Endothelial cell of umbilical vein (primary cell): ENCODE measurements at places on chromosomes 4 and X. TPM values are rescaled to one million over a fixed set of nuclear protein-coding genes. Genes with fewer than 3 reads are reported as not detected.

The CNOT6L gene
- 60.7 and 66.8 TPM in 2 replicates for total RNA-seq

The RBMX2 gene
- total RNA-seq = 21.1 and 21.9 TPM in 2 replicates

The JAKMIP1 gene
- total RNA-seq = not detected in 2 replicates

The CPZ gene
- not detected in 2 replicates for total RNA-seq

The G6PD gene
- 159 and 161 TPM in 2 replicates for total RNA-seq

The CFP gene
- 1.00 and 1.9 TPM in 2 replicates for total RNA-seq

The MTTP gene
- not detected in 2 replicates for total RNA-seq

The MID2 gene
- total RNA-seq = 23.0 and 25.3 TPM in 2 replicates

The SSX2B gene
- not detected in 2 replicates for total RNA-seq

The SLC49A3 gene
- 5.0 and 11.5 TPM in 2 replicates for total RNA-seq

The TSPAN7 gene
- 4.2 and 5.2 TPM in 2 replicates for total RNA-seq

The ZAR1 gene
- total RNA-seq = not detected in 2 replicates

The CT45A5 gene
- not detected in 2 replicates for total RNA-seq

The SPANXA2 gene
- total RNA-seq = not detected in 2 replicates

The GRID2 gene
- total RNA-seq = not detected in 2 replicates

The DUSP9 gene
- total RNA-seq = 0.35 TPM in 1 of 2 replicates, not detected in the other

The VSIG1 gene
- total RNA-seq = 2.1 and 2.6 TPM in 2 replicates

The PDCL2 gene
- total RNA-seq = not detected in 2 replicates

The PABPC1L2A gene
- not detected in 2 replicates for total RNA-seq

The ZNF275 gene
- 8.5 and 11.0 TPM in 2 replicates for total RNA-seq

The CC2D2A gene
- 13.2 and 22.4 TPM in 2 replicates for total RNA-seq

The CLDN22 gene
- total RNA-seq = not detected in 2 replicates

The PPP1R2C gene
- total RNA-seq = not detected in 2 replicates

The XAGE1B gene
- not detected in 2 replicates for total RNA-seq

The SUPT20HL2 gene
- not detected in 2 replicates for total RNA-seq

The BTK gene
- total RNA-seq = 0.13 TPM in 1 of 2 replicates, not detected in the other

The PDE5A gene
- total RNA-seq = 2.3 and 3.2 TPM in 2 replicates

The CSN1S1 gene
- total RNA-seq = not detected in 2 replicates

The GUCY1B1 gene
- 4.7 and 7.0 TPM in 2 replicates for total RNA-seq

The WDFY3 gene
- 89.7 and 113 TPM in 2 replicates for total RNA-seq

The AFP gene
- total RNA-seq = not detected in 2 replicates

The BTC gene
- total RNA-seq = not detected in 2 replicates

The SUPT20HL1 gene
- total RNA-seq = not detected in 2 replicates

The ADH7 gene
- not detected in 2 replicates for total RNA-seq

The OTC gene
- total RNA-seq = not detected in 2 replicates

The PCDH7 gene
- 16.6 and 21.0 TPM in 2 replicates for total RNA-seq

The FHL1 gene
- total RNA-seq = 59.4 and 73.2 TPM in 2 replicates

The IL9R gene
- total RNA-seq = not detected in 2 replicates

The FHIP1A gene
- total RNA-seq = 0.58 and 2.2 TPM in 2 replicates

The GUCY1A1 gene
- 4.4 and 7.5 TPM in 2 replicates for total RNA-seq

The HHIP gene
- total RNA-seq = 971 and 1,052 TPM in 2 replicates

The ESX1 gene
- total RNA-seq = not detected in 2 replicates

The VEGFC gene
- total RNA-seq = 34.9 and 47.1 TPM in 2 replicates

The GPAT3 gene
- 2.1 and 3.1 TPM in 2 replicates for total RNA-seq

The OPRPN gene
- total RNA-seq = not detected in 2 replicates

The MAGIX gene
- 0.48 and 0.77 TPM in 2 replicates for total RNA-seq

The EXOC1L gene
- total RNA-seq = not detected in 2 replicates

The ZXDA gene
- total RNA-seq = 5.0 and 5.4 TPM in 2 replicates

The ARHGEF6 gene
- 5.5 and 6.4 TPM in 2 replicates for total RNA-seq

The FUNDC2 gene
- 53.3 TPM in 2 replicates for total RNA-seq

The RBMXL3 gene
- total RNA-seq = not detected in 2 replicates
